ENCODE measurements at places on chromosomes 1 and 21. TPM values are rescaled to one million over a fixed set of nuclear protein-coding genes. Genes with fewer than 3 reads are reported as not detected.

Gene ACTN2
- total RNA-seq = under 0.01 TPM

Gene FAM110D
- total RNA-seq = not detected

Gene PPFIA4
- 0.38 TPM for total RNA-seq

Gene RNU1-1
- under 0.01 TPM for total RNA-seq

Gene AMY2A
- total RNA-seq = not detected

Gene KIAA1614
- total RNA-seq = 0.98 TPM

Gene TCHH
- not detected for total RNA-seq

Gene GON4L
- 17.5 TPM for total RNA-seq

Gene UBQLN4
- 27.9 TPM for total RNA-seq

Gene MYBPH
- not detected for total RNA-seq

Gene GPR37L1
- total RNA-seq = not detected

Gene COL18A1
- total RNA-seq = 403 TPM

Gene GNB1
- total RNA-seq = 169 TPM

Gene VSIG8
- total RNA-seq = not detected

Gene MYOG
- total RNA-seq = not detected

Gene SPRR2F
- total RNA-seq = not detected

Gene FMN2
- 3.3 TPM for total RNA-seq

Gene EPS8L3
- not detected for total RNA-seq

Gene CRP
- not detected for total RNA-seq

Gene C1orf105
- total RNA-seq = not detected

Gene GCSAML
- not detected for total RNA-seq

Gene OR2T2
- not detected for total RNA-seq

Gene OLFM3
- not detected for total RNA-seq

Gene ZDHHC18
- total RNA-seq = 23.5 TPM

Gene CFHR1
- not detected for total RNA-seq

Gene DENND2D
- 5.4 TPM for total RNA-seq

Gene KLHL12
- 17.3 TPM for total RNA-seq

Gene HPCAL4
- total RNA-seq = not detected

Gene FYB2
- total RNA-seq = not detected

Gene SIPA1L2
- total RNA-seq = 29.8 TPM

Gene CELSR2
- total RNA-seq = 51.5 TPM

Gene SEC16B
- total RNA-seq = 3.2 TPM

Gene ZSWIM5
- total RNA-seq = 0.63 TPM
